ENCODE measurements at places on chromosomes 7 and 10.

GRCh38 chr10:96448021-96448457, 65.7 kb downstream of the TLL2 start:
- DNase-seq, result no peak

DNA sequence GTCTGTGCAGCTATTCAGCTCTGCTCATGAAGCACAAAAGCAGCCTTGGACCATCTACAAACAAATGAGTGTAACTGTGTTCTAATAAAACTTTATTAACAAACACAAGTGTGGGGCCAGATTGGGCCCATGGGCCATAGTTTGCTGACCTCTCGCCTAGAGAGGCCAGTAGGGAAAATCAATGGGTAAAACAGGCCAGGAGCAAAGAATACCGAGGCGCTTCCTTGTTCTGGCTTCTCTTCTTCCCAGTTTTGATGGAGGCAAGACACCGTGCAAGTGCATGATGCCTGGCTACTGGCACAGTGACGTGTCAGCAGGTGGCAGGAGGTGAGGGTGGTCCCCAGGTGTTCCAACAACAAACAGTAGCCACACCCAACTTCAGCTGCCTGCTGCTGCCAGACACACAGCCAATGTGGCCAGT, 94.3 kb upstream of the SDK1 start:
- DNase-seq, result no peak

- DNase-seq, result no peak
Observed at GRCh38 chr7:52959336-52959735, 76.1 kb upstream of the POM121L12 start.

- DNase-seq, result no peak
Observed at GRCh38 chr10:10475812-10476211, 541.9 kb upstream of the CELF2 start.

GRCh38 chr10:72730479-72730878, 38.5 kb downstream of the MCU start:
- DNase-seq, result no peak

GRCh38 chr7:83985821-83986220, 208.8 kb downstream of the SEMA3A start:
- no peak for DNase-seq

DNA sequence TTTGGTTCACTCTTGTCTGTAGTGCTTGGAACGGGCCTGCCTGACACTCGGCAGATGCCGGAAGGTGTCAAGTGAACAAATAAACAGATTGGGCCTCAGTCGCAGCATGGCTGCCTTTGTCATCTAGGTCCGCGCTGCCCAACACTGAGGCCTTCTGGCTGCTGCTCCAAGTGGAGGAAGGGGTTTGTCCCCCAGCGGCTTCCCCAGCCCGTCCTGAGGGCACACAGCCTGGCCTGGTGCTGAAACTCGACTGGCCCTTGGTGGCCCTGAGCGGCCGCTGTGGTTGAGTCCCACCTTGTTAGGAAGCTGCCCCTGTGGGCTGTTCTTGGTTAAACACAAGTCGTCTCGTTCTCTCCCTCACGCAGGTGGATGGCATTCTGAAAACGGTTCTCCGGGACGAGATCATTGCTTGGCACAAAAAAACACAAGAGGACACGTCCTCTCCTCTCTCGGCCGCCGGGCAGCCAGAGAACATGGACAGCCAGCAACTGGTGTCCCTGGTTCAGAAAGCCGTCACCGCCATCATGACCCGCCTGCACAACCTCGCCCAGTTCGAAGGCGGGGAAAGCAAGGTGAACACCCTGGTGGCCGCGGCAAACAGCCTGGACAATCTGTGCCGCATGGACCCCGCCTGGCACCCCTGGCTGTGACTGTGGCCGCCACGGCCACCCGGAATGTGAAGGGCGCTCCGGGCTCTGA, 132.1 kb downstream of the SMURF1 start:
- no peak for DNase-seq

GRCh38 chr10:12730809-12731519, 270.5 kb downstream of the CCDC3 start:
- DNase-seq, result no peak

- no peak for DNase-seq
Observed at GRCh38 chr10:133419211-133419950, 5.0 kb downstream of the SPRN start.

DNA sequence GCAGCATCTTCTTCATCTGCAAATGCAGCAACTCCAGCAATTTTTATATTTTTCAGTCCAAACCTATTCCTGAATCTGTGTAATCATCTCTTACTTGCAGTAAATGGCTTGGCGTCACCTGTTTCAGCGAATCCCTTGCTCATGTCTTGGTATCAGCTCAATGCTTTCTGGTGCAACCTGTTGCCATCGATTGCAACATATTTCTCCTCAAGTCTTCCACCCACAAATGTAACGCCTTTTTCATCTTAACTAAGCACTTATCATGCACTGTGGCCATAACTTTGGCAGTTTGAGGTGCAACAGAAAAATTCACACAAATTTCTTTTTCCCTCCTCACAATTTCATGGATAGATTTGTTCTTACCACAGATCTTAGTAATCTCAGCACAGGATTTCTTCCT, 168.3 kb downstream of the HERPUD2 start:
- DNase-seq, result no peak

- no peak for DNase-seq
Observed at GRCh38 chr7:26553582-26553981, 261.9 kb downstream of the SNX10 start.

- DNase-seq, result no peak
Observed at GRCh38 chr10:123583639-123584418, 82.3 kb upstream of the GPR26 start.

- no peak for DNase-seq
Observed at GRCh38 chr10:44333511-44333910, 51.4 kb downstream of the CXCL12 start.

DNA sequence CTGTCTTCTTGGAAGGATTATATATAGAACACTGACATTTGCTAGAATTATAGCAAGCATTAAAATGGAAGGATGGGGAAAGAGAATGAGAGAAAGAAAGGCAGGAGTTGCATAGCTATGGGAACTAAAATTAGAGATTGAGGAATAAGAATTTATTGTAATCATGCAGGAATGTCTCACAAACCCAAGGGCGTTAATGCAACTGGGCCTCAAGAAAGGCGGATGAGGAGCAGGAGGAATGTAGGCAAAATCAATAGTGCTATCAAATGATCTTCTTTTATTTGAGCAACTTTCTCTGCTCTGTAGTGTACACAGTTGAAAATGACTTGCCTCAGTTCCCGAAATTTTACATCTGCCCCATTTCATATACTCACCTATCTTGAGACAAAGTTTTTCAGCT, 1131.8 kb upstream of the GHITM start:
- DNase-seq, result no peak

DNA sequence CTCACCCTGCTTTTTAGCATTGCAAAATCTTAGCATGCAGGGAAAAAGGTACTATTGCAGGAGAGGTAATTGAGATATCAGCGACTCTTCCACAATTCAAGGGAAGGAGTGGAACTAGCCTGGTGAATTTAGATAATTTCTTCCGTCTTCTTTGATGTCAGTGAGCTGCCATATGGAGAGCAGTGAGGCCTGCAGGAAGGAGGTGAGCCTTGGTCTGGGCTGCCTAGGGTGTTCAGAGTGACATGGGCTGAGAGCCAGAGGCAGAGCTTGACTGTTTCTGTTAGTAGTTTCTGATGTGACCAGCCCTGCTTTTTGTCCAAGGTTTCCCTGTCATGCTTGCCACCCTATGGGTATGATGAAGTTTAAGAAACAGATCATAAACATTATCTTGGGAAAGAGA, 28.6 kb downstream of the KAT6B start:
- no peak for DNase-seq

GRCh38 chr7:30313348-30313747, 29.0 kb downstream of the ZNRF2 start:
- no peak for DNase-seq

DNA sequence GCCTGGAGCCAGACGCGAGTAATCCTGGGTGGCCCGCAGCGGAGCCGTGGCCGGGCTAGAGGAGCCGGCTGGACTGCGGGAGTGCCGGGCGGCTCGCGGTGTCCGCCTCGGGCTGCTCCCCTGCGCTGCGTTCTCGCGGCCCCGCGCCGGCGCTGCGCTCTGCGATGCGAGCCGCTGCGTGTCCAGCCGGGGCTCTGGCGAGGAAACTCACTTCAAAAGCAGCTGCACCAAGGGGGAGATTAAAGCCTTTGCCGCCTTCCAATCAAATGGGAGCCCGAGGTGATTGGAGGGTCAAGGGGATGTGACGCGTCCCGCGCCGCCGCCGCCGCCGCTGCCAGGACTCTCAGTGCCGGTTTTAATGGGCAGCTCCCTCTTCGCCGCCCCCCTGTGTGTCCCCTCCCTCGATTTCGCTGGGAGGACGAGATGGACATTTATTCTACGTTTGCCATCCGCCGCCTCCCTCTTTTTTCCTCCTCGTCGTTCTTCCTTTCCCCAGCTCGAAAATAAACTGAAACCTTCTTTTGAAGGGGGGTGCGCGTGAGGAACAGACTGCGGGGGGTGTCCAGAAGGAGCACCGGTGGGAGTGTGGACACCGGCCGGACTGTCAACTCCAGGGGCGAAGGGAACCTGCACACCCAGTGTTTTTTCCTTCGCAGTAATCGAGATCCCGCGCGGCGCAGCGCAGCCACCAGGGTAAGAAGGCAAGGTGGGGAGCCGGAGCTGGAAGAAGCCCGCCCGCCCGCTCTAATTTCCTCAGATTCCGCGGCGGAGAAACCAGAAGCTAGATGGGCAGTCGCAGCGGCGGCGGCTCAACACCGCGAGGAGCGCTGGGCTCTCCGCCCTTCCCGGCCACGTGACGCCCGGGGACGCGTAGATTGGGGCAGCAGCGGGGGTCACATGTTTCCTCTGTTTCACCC, at the start of gene ZNF503:
TSS of gene ZNF503 (minus strand) at position 196 of the 917 bp plus-strand sequence. CDS start 345 bp downstream, outside the sequence.
- DNase-seq, result no peak

DNA sequence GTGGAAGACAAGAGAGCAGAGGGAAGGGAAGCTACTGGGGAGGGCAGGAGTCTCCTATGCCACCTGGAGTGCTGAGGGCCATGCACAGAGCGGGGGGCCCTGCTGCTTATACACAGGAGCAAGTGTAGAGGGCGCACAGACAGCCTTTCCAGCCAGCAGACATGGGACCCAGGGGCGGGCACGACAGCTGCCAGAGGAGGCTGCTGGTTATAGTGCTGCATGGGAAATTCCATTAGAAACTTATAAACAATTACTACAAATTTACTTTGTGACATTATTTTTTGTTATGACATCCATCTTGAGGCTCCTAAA, 90.5 kb downstream of the WDFY4 start:
- DNase-seq, result no peak

DNA sequence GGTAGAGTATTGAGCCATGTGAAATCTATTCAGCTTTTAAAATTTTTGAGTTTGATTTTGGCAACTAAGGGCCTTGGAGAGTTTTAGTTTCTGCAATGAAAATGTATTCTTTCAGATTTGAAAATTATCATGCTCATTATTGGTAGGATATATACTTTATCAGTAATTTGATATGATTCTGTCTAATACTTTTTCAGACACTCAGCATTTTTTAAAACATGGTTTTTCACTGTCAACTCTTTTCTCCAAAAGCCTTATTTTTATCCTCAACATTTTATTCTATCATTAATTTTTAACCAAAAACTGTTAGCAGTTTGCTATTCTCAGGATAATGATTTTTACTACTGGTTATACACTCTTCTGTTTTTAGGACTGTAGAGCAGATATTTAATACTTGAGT, 4.8 kb downstream of the ANKIB1 start:
- DNase-seq, result no peak

- no peak for DNase-seq
Observed at GRCh38 chr7:8259586-8260222, 2.3 kb downstream of the ICA1 start.

DNA sequence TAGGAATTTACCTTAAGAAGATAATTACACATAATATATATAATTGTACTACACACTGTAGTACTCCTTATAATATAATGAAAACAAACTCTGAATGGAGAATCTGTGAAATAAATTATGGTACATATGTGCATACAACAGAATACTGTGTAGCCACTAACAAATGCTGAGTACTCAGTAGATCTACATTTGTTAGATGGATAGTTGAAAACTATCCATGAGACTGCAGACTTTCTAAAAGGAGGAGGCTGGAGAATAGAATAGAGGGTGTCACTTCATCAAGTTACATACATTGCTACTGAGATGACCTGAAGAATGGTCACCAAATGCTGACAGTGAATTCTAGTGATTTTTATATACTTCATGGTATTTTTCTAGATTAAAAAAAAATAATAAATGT, 68.7 kb upstream of the OGDHL start:
- no peak for DNase-seq

DNA sequence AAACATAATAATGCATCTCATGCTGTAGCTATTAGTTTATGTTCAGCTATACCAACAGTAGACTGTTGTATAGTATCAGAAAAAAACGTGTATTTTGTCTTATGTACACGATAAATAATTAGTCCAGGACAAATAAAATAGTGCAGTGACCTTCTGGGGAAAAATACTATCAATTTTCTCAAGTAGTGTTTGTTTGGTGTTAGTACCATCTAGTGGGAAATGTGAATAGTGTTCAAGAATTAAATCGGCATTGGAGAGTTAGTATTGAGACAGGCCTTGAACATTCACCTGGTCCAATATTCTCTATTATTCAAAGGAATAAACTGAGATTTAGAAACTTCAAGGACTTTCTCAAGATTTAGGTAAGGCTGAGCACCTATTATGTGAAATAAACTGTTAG, 21.7 kb upstream of the OR2A5 start:
- no peak for DNase-seq

- DNase-seq, result no peak
Observed at GRCh38 chr7:33410266-33410665, 280.9 kb downstream of the BBS9 start.

GRCh38 chr7:139682136-139683013, 95.4 kb downstream of the HIPK2 start:
- no peak for DNase-seq

DNA sequence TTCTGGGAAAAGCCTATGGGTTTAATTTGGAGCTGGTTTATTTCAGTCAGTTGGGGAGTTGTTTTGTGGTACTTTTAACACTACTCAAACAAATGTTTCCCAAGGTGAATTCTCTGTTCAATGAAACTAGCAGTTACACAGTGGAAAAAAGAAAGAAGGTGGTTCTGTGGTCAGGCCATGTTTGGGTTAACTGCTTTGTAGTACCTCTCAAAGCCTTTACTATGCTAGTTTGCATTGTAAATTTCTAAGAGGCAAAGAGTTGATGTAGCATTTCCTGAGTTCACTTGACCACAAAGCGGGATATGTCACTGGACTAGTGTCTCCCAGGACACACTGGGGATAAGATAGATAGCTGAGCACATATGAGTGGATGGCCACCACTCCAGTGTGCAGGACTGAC, 145.4 kb downstream of the KIF20B start:
- DNase-seq, result no peak

DNA sequence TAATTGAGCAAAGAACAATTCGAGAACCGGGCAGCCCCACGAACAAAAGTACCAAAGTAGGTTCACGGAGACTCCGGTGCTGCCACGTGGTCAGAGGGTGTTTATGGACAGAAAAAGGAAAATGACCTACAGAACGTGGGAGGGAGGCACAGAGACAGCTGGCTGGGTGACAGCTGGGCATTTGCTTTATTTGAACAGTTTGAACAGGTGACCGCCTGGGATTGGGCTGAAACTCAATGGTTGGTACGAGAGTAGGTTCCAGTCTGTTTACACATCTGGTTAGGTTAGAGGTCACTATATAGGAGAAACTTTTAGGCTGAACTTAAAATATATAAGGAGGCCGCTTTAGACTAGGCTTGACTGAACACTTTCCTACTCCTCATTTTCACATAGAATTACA, 50.6 kb upstream of the CELF2 start:
- DNase-seq, result no peak

- no peak for DNase-seq
Observed at GRCh38 chr7:94251-94801, 98.0 kb upstream of the FAM20C start.
